ENCODE measurements at places on chromosomes 5 and 9.

DNA sequence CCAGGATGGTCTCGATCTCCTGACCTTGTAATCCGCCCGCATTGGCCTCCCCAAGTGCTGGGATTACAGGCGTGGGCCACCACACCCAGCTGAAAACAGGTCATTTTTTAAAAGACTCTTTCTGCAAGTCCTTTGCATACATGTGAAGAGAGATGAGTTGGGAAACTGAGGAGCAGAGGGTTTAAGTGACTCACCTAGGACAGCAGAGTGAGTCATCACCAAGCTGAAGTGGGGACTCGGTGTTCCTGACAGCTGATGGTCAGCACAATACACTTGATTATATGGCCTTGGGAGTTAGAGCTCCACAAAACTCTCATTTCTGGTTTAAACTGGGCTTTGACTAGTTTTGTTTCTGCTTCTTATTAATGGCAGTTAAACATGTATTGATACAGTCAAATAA is 38.1 kb upstream of the SSBP2 start:
- no peak for DNase-seq

GRCh38 chr5:150904479-150905311 is at the start of gene ZNF300:
Gene ZNF300, minus strand, starts transcription at chr5:150904980. Its CDS starts 1,825 bp downstream, at chr5:150903155.
- DNase-seq = peak; percentile 94

- DNase-seq = no peak
These were observed 4.4 kb downstream of the NPM1 start for GRCh38 chr5:171391996-171392577.

GRCh38 chr5:168353216-168353957 is 61.9 kb downstream of the WWC1 start:
- DNase-seq = no peak

DNA sequence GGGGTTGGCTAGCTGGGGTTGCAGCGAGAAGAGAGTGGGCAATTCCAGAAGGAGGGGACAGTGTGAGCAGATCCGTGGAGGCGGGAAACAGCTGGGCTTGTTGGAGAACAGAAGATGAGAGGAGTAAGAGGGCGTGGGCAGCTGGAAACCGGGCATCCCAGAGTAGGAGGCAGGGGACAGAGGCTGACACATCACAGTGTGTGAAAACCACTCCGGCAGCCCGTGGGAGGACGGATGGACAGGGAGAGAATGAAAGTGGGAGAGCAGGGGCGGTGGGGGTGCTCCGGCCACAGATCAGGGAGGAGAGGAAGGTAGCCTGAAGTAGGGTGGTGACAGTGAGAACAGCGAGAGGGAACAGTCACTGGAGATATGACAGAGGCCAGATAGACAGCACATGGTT is 8.3 kb upstream of the PSMB7 start:
- no peak for DNase-seq

DNA sequence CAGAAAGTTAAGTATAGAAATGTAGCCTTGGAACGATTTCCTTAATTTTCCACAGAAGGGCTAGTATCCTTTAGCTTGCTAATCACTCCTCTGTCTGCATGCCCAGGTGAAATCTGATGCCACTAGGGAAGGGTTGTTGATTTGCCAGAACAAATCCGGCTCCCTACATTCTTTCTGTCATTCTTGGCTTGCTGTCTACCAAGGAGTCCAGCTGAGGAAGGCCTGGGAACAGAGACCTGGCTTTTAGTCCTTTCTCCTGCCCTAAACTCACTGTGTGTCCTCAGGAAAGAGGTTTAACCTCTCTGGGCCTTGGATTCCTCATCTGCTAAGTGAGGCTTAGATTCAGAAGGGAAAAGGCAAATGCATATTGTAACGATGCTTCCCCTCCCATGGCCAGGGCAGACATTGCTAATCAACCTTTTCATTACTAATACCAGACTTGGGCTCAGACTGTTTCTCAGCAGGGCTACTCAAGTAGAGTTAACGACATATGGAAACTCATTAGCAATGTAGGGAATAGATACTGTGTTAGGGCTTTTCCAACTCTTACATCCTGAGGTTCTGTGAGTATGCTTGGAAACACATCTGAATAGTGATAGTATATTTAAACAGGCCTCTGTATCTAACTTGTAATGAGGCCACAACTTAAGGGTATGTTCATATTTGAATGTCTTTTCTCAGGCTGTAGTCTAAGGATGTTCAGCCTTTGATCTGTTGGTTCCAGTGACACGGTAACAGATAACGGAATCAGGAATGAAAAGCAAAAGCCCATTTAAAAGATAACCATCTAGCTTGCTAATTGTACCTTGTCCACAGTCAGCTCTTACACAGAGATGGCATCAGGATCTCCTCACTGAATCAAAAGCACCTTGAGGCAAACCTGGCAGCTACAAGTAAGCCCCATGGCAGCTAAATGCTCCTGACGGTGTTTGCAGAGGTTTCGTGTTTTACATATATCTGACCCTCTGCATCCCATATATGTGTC is 4.1 kb downstream of the GALNT10 start:
- DNase-seq = peak; percentile 62

GRCh38 chr5:91928754-91929521 is 545.8 kb upstream of the ARRDC3 start:
- DNase-seq = no peak

DNA sequence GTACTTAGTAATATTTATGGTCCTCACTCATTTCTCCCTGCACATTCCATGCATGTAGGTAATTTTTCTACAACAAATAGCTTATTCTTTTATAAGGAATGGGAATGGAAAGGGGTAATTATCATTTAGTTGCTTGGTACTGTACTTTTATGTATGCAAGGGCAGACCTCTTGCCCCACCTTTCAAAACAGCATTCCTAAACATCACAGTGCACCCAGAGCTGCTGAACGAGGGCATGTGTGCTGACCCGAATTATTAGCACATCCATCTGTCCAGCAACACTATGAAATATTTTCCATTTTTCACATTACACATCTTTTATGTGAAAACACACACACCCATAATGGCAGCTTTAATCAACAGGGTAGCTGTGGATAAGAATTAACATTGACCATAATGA is 228.6 kb upstream of the ARRDC3 start:
- DNase-seq = no peak

GRCh38 chr5:131769336-131769735 is 27.5 kb downstream of the FNIP1 start:
- no peak for DNase-seq

DNA sequence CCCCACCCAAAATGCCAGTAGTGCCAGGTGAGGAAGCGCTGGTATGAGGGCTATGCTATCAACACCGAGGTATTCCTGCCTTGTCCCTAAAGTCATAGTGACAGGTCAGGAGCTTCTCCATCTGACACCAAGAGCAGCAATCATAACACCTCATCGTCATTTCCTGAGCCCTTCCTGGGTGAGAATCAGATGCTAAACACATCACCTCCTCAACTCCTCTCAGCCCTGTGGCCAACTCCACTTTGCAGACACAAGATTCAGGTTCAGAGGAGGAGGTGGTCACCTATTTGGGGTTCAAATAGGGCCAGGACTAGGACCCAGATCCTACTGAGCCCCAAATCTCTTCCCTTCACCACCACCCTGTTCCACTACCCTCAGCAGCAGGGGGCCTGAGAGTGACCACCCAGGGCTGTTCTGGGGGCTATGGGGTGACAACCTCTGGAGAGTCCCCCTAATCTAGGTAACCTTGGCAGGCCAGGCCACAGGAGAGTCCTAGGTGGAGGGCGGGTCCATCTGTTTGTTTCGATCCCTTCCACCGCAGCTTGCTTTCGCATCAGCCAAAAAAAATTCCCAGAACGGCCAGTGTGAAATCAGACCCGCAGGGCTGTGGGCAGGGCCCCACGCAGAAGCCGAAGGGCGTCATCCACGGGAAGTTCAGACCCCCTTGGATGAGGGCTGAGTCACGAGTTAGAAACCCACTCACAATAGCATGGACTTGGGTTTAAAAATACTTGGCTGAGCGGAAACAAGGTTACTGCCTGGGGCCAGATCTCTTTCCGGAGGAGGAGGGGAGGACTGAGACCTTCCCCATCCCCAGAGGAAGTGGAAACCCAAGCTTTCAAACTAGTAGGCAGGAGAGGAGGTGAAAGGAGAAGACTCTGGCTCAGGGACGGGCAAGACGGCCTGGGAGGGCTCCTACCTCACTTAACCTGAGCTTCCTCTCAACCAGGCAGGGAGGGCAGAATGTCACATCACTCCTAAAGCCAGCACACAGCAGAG is 8.7 kb downstream of the STK10 start:
- no peak for DNase-seq

- no peak for DNase-seq
These were observed 47.2 kb upstream of the PCAT7 start for GRCh38 chr9:94507531-94508258.

DNA sequence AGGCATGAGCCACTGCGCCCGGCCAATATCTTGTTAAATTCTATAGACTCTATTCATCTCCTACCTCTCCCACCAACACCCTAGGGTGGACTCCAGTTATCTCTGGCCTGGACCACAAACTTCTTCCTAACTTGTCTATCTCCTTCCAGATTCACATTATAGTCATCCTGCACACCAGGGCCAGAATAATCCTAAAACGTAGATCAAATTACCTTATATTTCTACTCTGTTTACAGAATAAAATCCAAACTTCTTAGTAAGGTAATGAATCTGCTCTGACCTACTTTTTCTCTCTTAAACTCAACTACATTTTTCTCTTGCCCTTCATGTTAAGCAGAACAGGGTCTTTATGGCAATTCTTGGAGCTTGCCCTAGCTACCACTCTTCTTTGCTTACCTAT is 6.9 kb downstream of the ELL2 start:
- DNase-seq = no peak

GRCh38 chr5:13511442-13511841 is 433.0 kb downstream of the DNAH5 start:
- no peak for DNase-seq

DNA sequence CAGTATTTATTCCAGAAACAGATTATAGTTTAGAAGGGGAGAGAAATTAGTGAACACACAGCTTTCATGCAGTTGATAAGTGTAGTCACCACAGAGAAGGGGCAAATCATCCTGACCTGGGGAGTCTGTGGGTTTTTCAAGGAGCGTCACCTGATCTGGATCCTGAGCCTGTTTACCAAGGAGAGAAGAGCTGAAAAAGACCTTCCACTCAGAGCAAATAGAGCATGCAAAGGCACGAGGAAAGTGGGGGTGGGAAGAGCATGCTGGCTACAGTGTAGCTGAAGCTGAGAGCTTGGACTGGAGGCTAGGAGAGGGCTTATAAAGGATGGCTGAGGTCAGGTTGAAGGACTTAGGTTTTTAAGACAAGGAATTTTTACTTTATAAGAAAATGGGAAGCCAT is 30.4 kb downstream of the ACO1 start:
- DNase-seq = no peak

DNA sequence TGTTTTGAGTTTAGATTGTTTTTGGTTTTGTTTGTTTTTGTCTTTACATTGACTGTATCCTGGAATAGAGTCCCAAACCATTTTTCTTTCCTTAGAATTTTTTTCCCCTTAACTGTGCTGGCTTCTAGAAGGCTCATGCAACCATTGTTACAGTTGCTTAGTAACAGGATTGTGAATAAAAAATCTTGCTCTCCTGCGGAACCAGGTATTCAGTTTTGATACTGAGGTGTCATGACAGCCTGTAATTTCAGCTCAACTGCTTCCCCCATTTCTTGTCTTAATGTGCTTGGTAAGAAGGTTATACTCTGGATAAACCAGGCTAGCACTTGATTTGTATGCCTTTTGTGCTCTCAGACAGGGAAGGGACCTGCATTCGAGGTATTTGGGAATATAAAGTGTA is 42.1 kb downstream of the FOCAD start:
- DNase-seq = no peak
